ENCODE measurements at places on chromosomes 6 and 20. TPM values are rescaled to one million over a fixed set of nuclear protein-coding genes. Genes with fewer than 3 reads are reported as not detected.

Gene RNGTT
- total RNA-seq, result 23.5 TPM

Gene RIMS4
- under 0.01 TPM for total RNA-seq

Gene ANKRD66
- total RNA-seq, result not detected

Gene TTK
- total RNA-seq, result 1.8 TPM

Gene SLC16A10
- total RNA-seq, result not detected

Gene DSTN
- total RNA-seq, result 398 TPM

Gene UBE2C
- 32.9 TPM for total RNA-seq

Gene PEX3
- 24.7 TPM for total RNA-seq

DNA sequence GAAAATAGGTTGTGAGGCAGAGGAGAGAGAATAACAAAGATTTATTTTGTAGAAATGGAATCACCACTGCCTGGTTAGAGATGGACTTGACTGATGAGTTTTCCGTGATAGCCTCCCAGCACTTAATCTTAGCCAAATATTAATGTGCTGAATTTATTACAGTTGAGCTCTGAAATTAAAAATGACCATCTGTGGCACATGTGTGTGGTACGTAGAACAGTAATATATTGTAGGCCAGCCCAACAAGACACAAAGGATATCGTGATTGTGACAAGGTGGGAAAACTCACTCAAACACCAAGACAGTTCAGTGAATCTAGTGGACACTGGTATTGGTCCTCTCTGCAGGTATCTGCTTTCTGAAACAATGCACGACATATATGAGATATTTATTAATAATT lies 119.4 kb downstream of the HAO1 start:
- no peak for DNase-seq

DNA sequence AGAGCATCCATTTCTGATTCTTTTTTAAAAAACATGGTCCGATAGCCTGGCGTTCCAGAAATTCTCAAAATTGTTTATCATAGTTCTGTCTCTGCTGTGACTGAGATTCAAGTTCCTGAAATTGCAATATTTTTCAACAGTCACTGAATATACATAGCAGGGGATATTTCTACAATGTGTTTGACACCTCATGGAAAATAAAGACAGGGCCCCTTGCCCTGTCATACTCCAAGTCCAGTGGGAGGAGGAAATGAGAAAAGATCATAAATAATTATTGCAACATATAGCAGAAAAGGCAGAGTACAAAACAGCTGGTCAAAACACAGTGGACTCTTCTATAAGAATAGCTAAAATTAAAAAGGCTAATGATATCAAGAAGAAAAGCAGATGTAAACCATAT lies 234.8 kb upstream of the SPTLC3 start:
- no peak for DNase-seq

GRCh38 chr20:20761301-20761700 lies 48.9 kb upstream of the RALGAPA2 start:
- no peak for DNase-seq

DNA sequence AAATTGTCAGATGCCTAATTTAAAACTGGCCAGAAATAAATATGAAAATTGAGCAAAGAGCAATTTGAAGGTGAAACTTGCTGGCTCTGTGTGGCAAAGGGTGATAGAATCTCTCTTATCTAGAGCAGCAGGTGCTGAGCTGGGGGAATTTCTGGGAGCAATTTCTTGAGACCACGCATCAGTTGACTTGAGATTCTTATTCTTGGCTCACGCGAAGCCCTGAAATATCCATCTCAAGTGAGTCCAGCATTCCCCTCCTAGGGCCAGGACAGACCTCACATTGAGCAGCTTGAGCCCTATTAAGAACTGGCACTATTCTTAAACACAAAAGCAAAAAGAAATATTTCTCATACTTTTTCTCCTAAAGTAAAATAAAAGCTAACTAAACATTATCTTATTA lies 66.3 kb downstream of the MAP7 start:
- no peak for DNase-seq

DNA sequence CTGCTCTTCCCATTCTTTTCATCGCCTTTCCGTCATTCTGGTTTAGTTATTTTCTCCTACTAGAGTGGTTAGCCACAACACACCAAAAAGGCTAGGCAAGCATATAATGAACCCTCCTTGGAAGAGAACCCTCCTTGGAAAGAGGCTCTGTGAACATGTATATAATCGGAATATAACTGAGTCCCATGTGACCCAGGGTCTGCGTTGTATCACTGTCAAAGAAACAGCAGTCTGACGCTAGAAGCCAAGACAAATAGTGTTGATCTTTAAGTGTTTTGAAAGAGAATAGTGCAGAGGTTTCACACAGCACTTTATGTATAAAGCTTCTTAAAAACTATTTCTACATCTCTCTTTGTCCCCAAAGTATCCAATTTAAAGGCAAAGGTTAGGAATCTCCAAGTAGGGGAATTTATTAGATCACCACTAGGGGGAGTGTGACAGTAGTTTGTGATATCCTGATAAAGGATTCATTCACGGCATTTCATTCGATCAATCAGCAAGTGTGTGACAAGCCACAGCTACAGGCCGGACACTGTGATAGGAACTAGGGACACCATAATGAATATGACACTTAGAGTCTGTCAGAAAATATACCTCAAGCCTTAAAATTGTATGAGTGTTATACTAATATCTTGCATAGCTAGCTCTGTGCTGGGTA lies 395.3 kb downstream of the CD109 start:
- DNase-seq, result peak; percentile 20

GRCh38 chr6:137001299-137001976 lies 43.3 kb downstream of the IL20RA start:
- DNase-seq, result no peak

DNA sequence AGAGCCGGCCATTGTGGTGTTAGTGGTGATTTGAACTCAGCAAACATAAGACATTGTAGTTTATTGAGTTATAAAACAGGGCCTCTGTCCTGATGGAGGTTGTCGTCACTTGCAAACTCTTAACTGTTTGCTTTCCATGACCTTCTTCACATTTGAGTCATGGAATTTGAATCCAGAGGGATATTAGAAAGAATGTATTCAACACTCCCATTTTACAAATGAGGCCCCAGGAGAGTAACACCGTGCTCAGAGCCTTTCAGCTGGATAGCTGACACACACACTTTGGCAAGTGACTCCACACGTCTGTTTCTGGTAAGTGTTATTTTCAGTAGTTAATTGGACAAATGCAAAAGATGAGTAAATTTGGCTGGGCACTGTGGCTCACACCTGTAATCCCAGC lies 72.4 kb upstream of the XRN2 start:
- no peak for DNase-seq

DNA sequence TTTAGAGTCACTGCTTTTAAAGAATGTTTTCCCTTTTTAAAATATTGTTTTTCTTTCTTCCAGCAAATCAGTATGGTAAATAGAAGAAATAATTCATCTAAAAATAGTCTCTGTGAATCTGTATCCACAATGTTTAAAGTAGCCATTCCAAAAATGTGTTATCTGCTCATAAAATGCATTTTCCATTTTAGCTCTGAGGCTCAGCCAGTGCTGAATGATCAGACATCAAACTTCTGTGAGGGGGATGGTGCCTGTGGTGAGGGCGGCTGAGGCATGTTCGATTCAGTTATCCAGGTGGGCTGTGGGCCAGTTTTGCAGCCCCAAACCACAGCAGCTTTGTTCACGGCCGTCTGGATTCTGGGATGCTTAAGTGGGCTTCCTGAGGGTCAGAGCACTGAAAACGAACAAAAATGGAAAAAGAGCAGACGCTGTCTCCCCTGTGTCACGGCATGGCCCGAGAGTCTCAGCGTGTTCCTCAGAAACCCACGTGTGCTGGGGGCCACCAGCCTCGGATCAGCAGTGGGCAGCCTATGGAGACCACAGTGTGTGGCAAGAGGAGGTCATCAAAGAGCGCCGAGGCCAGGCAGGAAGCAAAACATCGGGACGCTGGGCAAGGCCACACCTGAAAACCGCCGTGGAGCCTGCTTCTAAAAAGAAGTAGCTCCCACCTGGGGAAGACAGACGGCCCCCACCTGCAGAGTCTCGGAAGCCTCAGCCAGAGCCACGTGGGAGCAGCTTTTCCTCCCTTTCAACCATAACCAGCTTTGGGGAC lies 134.9 kb upstream of the THBS2 start:
- no peak for DNase-seq

DNA sequence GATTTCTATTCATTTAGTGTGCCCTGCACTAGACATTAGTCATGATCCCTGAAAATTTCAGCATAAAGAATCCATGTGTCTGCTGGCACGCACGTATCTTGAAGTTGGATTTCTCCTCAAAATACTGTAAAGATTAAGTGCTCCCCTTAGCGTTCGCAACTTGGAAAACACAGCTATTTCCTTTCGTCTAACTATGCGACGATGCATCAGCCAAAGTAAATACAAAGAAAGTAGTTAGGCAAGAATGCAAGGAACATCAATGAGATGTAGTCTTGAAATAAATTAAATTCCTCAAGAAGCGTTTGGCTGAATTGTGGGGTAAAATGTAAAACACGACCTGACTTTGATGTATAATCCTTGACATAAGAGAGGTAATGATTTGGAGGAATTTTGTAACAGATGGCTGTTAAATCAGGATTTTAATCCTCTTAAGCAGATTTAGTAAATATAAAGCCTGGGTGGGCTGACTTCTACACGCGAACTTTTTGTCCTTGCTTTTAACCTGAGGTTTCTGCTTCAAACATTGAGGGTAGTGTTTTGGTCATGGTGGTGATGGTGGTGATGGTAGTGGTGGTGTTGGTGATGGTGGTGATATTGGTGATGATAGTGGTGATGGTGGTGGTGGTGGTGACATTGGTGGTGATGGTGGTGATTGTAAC lies 88.2 kb downstream of the FOXF2 start:
- DNase-seq, result peak; percentile 30

GRCh38 chr6:6716998-6717763 lies 128.7 kb downstream of the LY86 start:
- DNase-seq, result no peak

DNA sequence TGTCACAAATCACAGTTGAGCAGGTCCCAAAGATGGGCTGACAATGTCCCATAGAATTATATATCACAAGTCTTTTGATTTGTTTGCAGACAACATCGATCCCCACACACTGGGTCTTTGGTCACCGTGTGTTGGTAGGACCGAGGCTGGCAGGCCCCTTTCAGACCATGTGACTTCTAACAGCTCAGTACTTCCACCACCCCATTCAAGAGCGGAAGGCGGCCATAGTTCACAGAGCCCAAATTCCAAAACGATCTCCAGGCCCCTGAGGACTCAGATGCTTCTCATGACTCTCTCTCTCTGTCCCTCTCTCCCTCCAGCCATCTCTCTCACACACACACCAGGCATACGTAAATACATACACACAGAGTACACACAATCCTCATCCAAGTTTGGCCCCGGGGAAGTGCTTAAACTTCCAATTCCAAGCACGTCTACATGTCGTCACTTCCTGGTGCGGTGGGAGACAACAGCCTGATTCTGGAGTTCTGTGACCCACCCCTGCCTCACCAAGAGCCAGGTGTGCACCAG lies 155.9 kb upstream of the INSM1 start:
- DNase-seq, result no peak

GRCh38 chr6:109503327-109504224 lies 20.6 kb upstream of the ZBTB24 start:
- DNase-seq, result no peak

GRCh38 chr6:2582268-2582667 lies 168.5 kb downstream of the MYLK4 start:
- DNase-seq, result no peak

GRCh38 chr6:131250122-131250521 lies 114.9 kb downstream of the AKAP7 start:
- DNase-seq, result peak; percentile 59

- DNase-seq, result no peak
Observed at GRCh38 chr6:7188492-7188891, 80.7 kb downstream of the RREB1 start.

DNA sequence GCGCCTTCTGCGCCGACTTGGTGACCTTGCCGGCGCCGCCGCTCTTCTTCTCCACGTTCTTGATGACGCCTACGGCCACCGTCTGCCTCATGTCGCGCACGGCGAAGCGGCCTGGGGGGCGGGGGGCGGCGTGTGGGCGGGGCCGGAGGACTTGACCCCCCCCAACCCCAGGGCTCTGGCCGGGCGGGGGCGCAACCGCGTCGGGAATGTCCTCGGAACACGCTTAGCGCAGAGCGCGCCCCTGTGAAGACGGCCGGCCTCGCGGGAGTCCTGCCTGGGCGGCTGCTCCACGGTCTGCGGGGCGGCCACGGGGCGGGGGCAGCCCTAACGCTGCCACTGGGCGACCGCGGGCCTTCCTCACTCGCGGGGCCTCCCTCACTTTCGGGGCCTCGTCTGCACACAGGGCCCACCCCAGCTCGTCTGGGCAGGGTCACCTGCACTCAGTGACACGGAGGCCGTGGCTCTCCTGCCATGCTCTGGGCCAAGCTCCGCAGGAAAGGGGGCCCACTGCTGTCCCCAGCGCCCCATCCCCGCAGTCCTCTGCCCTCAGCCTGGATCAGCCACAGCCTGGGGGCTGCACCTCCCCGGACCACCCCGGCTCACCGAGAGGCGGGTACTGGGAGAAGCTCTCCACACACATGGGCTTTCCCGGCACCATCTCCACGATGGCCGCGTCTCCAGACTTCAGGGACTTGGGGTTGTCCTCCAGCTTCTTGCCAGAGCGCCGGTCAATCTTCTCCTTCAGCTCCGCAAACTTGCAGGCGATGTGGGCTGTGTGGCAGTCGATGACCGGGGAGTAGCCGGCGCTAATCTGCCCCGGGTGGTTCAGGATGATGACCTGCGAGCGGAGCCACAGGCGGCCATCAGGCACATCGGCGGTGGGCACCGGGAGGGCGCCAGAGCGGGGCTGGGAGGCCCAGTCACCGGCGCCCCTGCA lies 10.3 kb downstream of the EEF1A2 start:
- no peak for DNase-seq

- peak; percentile 42 for DNase-seq
Observed at GRCh38 chr20:36394340-36394965, 88.3 kb downstream of the DLGAP4 start.

DNA sequence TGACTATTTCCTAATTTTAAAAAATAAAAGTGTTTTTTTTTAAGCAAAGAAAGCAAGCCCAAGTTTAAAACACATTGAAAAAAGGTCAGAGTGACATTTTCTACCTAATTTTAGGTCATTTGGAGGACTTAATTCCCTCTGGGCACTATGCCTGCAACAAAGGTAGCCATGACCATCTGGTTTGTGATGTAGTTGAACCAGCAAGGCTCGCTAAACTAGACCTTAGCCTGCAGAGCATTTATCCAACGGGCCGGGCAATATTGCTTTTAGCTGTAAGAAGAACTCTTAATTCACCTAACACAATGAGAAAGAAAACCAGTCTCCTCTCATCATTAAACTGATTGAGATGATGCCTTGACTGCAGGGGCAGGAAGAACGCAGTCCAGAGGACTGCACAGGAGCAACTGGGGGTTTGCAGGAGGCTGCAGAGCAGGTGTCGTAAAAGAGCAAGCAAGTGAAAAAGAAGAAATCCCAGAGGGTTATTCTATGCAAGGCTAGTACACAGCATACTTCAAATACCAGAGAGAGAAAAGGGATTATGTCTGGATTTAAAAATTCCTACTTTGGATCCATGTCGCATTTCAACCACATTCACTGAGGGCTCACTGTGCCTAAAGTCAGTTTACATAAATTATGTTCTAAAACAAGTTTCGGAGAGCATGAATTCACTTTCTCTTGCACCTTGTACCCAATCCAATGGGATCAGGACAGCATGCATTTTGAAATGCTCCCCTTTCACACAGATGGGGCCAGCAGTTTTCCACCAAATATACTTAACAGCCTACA lies 12.8 kb downstream of the TRAF3IP2 start:
- no peak for DNase-seq

GRCh38 chr6:63023726-63024125 lies 187.5 kb upstream of the FKBP1C start:
- no peak for DNase-seq

GRCh38 chr6:145891126-145891525 lies 73.0 kb downstream of the SHPRH start:
- DNase-seq, result no peak
